T-helper 17 cell (primary cell): ENCODE measurements at places on chromosomes 4 and X.

GRCh38 chrX:37420185-37420584 lies 71.0 kb downstream of the PRRG1 start:
- no peak for DNase-seq

DNA sequence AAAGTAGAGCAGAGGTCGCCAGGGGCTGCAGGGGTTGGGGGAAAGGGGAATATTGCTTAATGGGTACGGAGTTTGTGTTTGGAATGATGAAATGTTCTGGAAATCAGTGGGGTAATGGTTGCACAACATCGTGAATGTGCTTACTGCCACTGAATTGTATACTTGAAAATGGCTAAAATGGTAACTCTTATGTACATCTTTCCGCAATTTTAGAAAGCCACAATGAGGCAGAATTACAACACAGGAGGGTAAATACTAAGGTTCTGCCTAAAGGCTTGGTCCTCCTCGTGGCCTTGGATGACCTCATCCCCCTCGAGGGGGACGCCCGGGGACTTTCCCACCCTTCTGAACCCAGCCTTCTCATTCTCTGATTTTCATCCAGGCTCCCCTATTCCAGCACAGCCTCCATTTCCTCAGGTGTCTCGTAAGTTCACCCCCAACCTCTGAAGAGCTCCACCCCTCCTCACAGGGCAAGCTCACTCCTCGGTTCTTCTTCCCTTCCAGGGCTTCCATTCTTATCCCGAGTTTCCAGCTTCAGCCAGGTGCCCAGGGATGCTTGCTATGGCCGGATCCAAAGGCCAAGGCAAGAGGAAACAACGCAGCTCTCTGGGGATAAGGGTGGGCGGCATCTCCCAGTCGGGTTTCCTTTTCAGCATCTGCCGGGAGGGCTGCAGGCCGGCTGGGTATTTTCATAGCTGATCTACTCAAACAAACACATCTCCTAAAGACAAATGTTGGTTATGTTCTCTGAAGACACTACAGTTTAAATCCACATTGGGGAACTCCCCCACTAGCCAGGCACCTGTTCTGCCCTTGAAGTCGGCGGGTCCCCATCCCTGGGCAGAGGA lies 71.3 kb upstream of the ACSL1 start:
- DNase-seq: no peak

DNA sequence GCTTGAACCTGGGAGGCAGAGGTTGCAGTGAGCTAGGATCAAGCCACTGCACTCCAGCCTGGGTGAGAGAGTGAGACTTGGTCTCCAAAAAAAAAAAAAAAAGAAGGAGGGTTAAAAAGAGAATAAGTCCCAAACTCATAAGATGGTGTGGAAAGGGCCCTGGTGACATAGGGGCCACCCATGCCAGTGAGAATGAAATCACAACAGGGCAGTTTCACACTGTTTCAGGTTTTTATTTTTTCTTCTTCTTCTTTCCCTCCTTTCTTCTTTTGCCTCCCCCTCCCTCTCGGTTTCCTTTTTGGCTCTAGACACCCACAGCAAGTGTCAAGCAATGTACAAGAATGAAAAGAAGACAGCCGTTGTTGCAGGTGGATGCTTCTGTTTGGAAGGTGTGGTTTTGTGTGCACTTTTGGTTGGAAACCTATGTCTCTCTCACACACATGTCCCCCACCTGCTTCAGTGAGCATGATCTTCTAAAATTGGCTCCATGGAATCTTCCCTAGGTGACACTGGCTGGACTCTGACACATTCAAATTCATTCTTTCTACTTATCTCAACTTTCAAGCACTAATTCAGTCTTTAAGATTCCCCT lies 14.4 kb upstream of the TLR8 start:
- DNase-seq: no peak

GRCh38 chrX:153925739-153926551 lies at the start of gene ARHGAP4:
ARHGAP4 (minus strand) TSS chrX:153926264; CDS start chrX:153926202, 62 bp downstream.
- DNase-seq: peak; percentile 36

- DNase-seq: no peak
Observed at GRCh38 chr4:15469402-15470127, at the start of gene CC2D2A. CC2D2A (plus strand) TSS chr4:15469882; CDS start chr4:15475933, 6,051 bp downstream.

DNA sequence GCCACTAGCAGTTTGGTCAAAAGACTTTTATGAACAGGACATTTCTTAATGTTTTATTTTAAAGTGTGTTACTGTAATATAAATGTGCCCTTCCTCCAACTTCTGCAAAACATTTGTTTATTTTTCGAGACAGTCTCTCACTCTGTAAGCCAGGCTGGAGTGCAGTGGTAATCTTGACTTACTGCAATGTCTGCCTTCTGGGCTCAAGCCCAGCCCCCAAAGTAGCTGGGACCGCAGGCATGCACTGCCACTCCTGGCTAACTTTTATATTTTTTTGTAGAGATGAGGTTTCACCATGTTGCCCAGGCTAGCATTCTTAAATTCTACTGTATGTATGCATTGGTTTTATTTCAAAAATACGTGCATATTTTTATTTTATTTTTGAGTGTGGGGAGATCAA lies 1201.9 kb downstream of the STIM2 start:
- no peak for DNase-seq

DNA sequence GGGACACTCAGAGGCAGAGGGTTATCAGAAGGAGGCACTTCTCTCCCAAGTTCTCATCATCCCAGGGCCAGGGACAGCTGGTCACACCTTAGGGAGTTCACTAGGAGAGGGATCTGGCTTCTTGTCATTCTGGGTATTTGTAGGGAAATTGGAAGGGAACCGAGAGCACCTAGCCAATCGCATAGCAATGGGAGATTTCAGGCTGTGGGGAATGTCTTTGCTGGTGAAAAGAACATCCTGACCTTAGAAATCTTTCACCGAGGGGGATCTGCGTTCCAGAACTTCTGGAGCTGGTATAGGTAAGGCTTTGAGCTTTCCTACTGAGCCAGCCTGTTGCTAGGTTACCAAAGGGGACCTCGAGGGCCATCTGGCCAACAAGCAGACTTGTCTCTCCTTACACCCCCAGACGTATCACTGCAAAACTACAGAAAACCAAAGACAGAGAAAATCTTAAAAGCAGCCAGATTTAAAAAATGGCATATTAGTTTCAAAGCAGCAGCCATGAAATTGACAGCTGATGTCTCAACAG lies 6.8 kb downstream of the HTT-AS start:
- no peak for DNase-seq

DNA sequence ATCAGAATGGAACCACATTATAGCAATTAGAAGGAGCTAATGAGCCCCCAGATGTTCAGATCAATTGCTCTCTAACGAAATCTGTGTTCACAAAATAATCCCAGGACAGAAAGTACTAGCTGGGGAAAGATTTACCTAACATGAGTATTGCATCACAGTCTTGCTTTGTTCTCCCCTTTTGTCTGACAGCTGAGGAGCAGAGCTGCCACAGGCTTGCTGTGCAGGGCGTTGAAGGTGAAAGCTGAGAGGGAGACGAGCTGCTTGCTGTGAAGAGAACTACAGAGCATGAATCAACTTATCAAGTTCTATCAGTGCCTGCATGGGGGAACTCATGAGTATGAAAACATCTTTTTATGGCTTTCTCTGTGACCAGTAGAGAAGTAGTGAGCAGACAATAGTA lies 441.2 kb downstream of the CENPC start:
- DNase-seq: no peak

DNA sequence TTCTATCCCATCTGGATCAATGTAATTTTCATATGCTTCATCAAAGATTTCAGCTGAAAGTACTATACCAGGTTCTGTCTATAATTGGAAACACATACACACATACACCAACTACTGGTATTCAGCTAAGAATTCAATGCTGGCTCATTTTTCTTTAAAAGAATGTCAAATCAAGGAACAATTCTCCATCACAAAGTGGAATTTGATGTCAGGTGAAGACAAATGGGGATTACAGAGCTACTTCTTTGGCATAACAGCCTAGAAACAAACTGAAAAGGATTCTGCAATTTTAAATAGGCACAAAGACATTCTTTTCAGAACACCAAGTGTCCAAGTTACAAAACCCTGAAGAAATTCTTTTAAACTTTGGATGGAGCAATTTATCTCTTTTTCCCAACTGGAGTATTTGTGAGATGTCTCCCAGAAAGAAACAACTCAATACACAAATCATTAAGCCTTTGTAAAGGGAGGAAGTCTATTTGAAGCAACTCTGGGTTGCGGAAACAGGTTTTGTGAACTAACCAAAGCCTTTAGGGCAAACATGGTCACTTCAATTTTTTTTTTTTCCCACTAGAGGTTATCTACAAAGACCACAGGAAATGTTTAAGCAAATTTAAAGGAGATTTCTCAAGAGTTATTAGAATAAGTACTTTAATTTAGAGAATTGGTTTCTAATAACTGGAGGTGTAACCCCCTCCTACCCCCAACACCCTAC lies 1.9 kb upstream of the FAM9C start:
- DNase-seq: no peak

- DNase-seq: no peak
Observed at GRCh38 chrX:95878874-95879273, 805.8 kb upstream of the DIAPH2 start.

DNA sequence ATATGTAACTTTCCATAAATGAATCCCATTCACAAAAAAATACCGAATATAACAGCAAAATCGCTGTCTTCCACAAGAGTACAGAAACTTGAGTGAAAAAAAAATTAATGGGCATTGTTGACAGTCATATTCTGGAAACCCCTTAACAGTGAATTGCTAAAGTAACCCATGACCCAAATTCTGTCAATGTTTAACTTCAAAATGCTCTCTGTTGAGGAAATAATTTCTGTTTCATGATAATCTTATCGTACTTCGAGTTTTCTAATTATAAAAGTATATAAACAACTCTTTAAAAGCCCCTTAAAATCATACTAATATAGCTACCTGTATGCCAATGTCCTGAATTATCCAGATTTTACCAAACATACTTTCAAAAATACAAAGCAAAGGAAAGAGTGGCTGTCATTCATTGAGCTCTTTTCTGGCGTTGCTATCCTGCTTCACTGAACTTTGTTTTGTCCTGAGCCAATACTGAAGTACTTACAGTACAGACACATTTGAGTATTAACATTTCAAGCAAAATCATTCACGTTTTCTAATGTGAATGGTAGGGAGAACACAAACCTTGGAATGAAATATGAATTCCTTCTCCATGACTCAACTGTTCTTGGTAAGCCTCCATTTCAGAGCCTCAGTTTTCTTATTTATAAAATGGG lies 2.4 kb downstream of the XAGE3 start:
- DNase-seq: no peak

GRCh38 chrX:10931976-10932375 lies 179.2 kb upstream of the HCCS start:
- no peak for DNase-seq

DNA sequence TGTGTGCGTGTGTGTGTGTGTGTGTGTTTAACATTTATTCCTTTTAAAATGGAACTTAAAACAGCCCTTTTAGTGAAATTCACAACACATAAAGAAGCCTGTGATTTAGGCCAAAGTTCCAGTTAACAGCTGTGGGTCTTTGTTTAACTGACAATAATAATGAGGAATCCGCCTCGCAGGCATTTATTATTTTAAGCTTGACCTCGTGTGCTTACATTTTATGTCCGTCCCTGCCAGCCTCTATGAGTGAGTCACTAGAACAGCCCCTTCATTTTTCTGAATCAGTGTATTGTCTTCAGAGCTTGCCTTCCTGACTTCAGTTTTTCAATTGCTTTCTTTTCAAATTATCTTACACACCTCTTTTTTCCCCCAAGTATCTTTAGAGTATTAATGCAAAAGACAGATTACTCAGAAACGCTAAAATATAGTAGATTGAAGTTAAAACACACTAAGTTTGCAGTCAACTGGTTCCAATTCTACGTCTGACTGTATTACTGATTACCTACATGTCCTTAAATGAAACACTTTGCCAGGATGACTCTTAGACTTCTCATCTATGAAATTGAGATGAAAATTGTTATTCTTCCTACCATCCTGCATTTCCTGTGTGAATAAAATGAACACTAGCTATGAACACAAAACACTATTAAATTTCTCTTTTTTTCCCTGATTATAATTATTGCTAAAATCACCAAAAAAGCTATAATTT lies 319.6 kb upstream of the HS3ST1 start:
- DNase-seq: no peak

DNA sequence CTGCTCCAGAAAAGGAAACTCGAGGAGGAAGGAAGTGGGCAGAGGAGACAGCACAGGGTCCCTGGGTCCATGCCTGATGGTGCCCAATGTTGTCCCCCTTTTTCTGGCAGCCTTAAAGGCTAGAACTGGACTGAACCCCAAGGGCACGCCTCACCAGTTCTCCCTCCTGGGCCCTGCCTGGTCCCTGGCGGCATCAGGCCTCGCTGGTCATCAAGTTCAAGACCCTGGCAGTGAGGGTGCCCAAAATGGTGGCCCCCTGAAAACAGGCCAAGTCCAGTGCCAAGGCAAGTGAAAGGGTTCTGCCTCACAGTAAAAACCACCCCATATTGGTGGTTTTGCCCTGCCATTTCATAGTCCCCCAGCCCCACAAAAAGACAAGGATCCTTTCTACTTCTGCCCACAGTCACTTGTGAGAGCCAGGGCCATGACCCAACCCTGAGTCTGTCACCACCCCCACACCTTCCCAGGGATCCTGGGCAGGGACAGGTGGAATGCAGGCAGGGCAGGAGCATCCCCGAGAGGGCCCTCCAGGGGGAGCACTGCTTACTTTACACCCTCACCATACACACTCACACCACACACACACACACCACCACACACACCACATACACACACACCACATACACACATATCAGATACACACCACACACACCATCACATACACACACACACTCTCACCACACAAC lies 107.6 kb downstream of the DCTD start:
- DNase-seq: no peak

- no peak for DNase-seq
Observed at GRCh38 chr4:140802591-140802990, 46.4 kb upstream of the TBC1D9 start.

GRCh38 chr4:167581449-167581965 lies 347.2 kb upstream of the SPOCK3 start:
- DNase-seq: no peak

DNA sequence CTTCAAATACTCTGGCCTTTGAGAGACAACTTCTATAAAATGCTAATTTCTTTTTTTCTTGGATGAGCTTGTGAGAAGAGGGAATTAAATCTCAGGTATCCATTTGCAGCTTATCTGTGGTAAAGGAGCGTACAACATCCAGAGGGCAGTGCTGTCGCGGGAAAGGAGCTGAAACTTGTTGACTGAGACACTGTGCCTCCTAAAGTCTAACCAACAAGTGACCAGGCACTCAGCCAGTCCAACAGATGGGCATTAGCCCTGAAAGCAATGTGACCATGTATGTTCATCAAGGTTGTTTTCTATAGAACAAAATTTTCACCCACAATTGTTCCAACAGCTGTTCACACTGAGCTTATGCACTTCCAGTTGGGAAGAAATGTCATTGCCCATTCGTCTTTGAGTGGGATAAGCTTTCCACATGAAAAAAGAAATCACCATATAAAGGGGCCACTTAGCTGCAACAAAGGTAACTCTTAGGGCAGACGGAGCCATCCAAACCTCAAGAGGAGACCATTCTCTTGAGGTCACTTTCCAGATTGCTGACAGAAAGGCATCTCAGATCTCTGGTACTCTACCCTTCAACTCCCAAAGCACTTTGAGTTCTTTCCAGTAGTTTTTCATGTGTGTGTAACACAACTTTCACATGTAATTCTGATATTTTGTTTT lies 244.8 kb upstream of the NEIL3 start:
- no peak for DNase-seq
